HT-29 (cell line): ENCODE measurements at places on chromosomes 16 and 17. TPM values are rescaled to one million over a fixed set of nuclear protein-coding genes. Genes with fewer than 3 reads are reported as not detected.
A peak's percentile ranks its signal among the peaks of the same experiment; 100 is the strongest.

DNA sequence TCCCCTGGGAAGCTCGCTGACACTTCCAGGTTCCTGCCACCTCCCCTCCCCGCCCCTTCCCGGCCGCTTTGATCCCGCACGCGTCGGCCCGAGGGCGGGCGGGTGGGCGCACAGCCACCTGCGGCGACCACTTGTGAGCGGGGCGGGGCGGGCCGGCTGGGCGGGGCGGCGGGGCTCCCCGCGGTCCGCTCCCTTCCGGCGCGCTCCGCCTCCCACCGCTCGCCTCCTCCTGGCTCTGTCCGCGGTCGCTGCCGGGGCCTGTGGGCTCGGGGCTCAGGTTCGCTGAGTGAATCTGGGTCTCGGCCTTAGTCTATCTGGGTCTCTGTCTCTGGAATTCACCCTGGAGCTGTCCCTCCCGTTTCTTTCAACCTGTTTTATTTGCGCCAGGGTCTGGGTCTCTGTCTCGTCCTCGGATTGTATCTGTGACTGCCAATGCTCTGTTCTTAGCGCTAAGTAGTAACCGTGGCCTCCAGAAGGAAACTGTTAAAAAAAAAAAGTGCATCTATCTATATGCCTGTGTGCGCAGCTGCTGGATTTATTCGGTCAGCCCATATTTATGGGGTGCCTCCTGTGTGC lies 2.7 kb upstream of the HES7 start:
- DNase-seq = peak; percentile 53

- DNase-seq = peak; percentile 80
Measured at GRCh38 chr16:46857368-46857945, 26.5 kb upstream of the C16orf87 start.

GRCh38 chr17:43171586-43172487 lies 823 bp downstream of the NBR1 start:
- DNase-seq = peak; percentile 79

Gene KRT33A
- total RNA-seq = not detected in 2 replicates

Gene SYCE1L
- total RNA-seq = 0.91 TPM in 1 of 2 replicates, not detected in the other

Gene NXN
- total RNA-seq = 64.3 and 71.6 TPM in 2 replicates

DNA sequence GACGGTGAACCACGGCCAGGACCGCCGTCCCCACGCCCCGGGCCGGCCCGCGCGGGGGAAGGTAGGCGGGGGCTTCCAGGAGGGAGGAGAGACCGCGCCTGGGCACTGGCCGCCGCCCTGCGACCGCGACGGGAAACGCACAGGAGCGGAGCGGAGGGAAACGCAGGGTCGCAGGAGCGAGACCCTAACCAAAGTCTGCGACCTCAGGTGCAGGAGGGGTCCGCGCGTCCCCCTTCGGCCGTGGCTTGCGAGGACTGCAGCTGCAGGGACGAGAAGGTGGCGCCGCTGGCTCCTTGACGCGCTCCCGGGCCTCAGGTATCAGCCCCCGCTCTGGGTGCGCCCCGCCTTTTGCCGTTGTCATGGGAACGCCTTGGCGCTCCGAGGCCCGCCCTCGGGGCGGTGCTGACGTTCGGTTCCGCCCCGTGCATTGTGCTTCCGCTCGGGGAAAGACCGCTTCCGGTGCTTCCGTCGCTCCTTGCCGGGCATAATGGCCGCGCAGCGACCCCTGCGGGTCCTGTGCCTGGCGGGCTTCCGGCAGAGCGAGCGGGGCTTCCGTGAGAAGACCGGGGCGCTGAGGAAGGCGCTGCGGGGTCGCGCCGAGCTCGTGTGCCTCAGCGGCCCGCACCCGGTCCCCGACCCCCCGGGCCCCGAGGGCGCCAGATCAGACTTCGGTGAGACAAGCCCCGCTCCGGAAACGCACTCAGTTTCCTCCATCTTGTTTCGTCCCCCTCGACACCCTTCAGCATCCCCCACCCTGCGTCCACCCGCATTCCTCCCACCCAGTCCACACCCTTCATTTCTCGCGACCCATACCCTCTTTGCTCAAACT lies at the start of gene OVCA2:
Gene OVCA2 (plus strand): TSS at position 462 of the 829 bp plus-strand sequence. CDS start 26 bp downstream, at position 488.
- peak; percentile 92 for DNase-seq

GRCh38 chr16:85486256-85486915 lies 126.7 kb upstream of the GSE1 start:
- DNase-seq = peak; percentile 26

GRCh38 chr17:21005803-21006202 lies 37.0 kb downstream of the USP22 start:
- DNase-seq = no peak

Gene CPPED1
- total RNA-seq = not detected in 2 replicates

- DNase-seq = no peak
Measured at GRCh38 chr16:5215901-5216300, 118.3 kb upstream of the EEF2KMT start.

DNA sequence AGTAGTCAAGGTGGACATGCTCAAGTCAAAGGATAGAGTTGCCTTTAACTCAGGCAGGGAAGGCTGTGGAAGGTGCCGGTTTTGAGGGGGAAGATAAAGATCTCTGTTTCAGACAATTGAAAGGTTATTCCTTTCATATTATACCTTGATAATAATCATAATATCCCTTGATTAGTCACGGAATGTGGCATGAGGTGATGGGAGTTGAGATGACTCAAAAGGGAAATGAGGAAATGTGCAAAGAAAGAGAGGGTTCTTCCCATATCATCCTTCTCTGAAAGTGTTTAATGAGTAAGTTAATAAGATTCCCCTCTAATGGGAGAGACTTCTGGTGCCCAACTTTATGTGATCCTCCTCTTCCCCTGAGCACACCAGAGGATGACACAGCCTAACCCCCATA lies 43.1 kb upstream of the HS3ST2 start:
- no peak for DNase-seq

GRCh38 chr16:29757950-29758466 lies 12.2 kb upstream of the C16orf54 start:
- DNase-seq = peak; percentile 16

DNA sequence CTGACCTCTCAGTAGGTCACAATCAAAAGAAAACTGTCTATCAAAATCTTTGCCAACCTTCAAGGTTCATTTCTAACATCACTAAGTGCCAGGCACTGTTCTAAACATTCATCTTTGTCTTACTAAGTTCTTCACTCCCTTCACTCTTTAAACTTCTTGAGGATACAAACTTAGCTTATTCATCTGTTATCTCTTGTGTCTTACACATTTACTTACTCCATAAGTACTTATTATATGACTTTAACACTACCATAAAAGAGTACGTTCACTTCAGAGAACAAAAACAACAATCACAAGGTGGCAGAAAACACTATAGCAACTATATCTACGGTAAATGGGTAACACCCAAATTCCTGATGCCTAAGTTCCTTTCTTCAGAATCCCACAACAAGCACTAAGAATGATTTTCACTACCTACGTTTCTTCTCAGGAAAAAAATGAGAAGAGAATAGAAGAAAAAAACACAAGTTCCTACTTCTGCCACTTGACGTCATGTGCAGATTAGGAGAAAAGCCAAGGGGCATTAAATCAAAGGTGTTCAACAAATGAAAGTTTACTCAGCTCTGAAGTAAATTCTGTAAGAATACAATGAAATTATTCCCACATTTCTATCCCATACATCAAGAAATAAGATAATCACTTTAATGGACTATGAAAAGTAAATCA lies 29.2 kb downstream of the KANSL1 start:
- no peak for DNase-seq

GRCh38 chr17:80588702-80589383 lies 44.2 kb downstream of the RPTOR start:
- DNase-seq = no peak

DNA sequence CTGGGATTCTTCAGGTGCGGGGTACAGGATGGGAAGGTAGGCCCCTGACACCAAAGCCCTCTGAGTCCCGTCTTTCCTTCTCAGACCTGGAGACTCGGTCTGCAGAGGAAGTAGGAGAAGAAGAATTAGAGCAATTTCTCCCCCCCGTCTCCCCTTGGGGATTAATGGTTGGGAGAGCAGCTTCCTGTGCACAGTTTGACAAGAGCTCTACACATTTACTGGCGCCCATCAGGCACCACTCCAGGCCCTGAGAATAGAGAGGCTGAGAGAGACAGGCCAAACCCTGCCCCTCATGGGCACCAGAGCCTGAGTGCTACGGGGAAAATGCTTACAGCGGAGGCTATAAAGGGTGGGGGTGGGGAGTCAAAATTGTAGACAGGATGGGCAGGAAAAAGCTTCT lies 3.5 kb upstream of the C16orf74 start:
- no peak for DNase-seq

- DNase-seq = no peak
Measured at GRCh38 chr17:16418685-16419068, 3.3 kb downstream of the TRPV2 start.

DNA sequence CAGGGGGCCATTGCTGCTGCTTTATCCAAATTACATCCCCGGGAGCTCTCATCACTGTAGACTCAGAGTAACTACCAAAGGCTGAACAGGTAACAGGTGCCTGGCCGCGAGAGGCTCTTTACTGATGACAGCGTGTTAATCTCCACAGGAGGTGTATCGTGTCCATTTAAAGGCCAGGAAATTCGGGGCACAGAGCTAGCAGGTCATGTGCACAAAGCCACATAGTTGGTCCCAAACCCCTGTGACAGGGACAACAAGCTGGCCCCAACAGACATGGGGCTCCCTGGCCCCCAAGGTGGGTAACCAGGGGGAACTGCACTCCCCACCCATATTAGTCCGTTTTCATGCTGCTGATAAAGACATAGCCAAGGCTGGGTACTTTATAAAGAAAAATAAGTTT lies 55.3 kb upstream of the RBFOX3 start:
- no peak for DNase-seq

GRCh38 chr16:46807336-46807735 lies 23.6 kb downstream of the C16orf87 start:
- no peak for DNase-seq

Gene GNGT2
- total RNA-seq = not detected in 2 replicates

GRCh38 chr16:49593424-49594040 lies 219.9 kb downstream of the C16orf78 start:
- no peak for DNase-seq

DNA sequence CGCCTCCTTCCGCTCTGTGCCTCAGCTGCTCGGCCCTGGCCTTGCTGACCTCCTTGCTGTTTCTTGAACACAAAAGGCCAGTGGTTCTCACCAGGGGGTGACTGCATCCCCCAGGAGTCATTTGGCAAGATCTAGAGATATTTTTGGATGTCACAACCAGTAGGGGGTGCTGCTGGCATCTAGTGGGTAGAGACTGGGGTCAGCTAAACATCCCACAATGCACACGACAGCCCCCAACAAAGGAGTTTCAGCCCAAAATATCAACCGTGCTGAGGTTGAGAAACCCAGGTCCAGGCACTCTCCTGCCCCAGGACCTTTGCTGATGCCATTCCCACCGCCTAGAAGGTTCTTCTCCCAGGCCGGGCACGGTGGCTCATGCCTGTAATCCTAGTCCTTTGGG lies 39.7 kb downstream of the ABCC6 start:
- DNase-seq = no peak

GRCh38 chr16:12081048-12081404 lies 104.5 kb downstream of the SNX29 start:
- DNase-seq = no peak

DNA sequence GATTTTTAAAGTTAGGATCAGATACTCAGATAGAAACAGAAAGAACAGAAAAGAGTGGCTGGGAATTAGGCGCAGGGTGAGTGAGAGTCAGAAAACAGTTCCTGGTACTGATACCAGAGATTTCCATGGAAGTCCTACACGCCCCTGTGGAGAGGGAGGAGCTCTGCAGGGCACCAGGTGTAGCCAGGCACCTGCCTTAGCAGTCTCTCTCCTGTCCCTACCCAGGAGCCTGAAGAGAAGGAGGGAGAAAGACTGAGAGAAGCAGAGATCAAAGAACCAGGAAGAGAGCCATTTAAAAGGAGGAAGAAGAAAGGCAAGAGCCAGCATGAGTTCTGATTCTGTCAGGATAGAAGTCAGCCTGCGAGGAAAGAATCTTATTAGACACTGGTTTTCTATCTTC lies 65.0 kb downstream of the CBLN1 start:
- no peak for DNase-seq

DNA sequence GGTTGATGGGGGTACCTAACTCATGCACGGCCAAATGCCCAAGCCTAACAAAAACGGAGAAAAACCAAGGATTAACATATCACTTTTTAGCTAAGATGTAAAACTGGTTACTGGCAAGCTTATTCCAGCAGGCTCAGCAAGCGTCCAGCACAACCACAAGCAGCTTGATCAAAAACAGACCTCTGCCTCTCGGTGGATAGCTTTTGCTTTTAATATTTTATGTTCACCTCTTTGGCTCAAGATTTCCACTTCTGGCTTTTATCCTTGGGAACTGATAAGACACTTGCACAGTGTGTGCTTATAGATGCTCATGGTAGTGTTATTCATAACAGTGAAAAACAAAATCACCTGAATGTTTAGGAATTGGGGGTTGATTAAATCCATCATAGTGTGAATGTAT lies 206.9 kb upstream of the CACNG5 start:
- DNase-seq = no peak
